Activated CD8-positive, alpha-beta memory T cell treated with anti-CD3 and anti-CD28 coated beads, Interleukin-2, amount 10 ng/mL, durations not matched to agents 7 days and 5 days (primary cell): ENCODE measurements at places on chromosomes 11 and 22. TPM values are rescaled to one million over a fixed set of nuclear protein-coding genes. Genes with fewer than 3 reads are reported as not detected.
A peak's percentile ranks its signal among the peaks of the same experiment; 100 is the strongest.

GRCh38 chr11:134332189-134332631 lies 422 bp downstream of the GLB1L2 start:
- H3K4me3 ChIP-seq, result peak overlapping the region; percentile 55
- H3K27me3 ChIP-seq, result peaks cover 37% of the 10 kb centered on the region
- H3K36me3 ChIP-seq, result no peaks in the 10 kb centered on the region

- no peak overlapping the region for H3K4me3 ChIP-seq
- no peak for DNase-seq
- H3K4me1 ChIP-seq, result peaks cover 28% of the 10 kb centered on the region
- H3K27ac ChIP-seq, result no peak overlapping the region
- peaks cover 10% of the 10 kb centered on the region for H3K36me3 ChIP-seq
- H3K27me3 ChIP-seq, result no peaks in the 10 kb centered on the region
Observed at GRCh38 chr11:121478895-121479697, 26.3 kb upstream of the SORL1-AS1 start.

- no peaks in the 10 kb centered on the region for H3K36me3 ChIP-seq
- H3K27ac ChIP-seq, result no peak overlapping the region
- peak; percentile 5 for DNase-seq
- no peaks in the 10 kb centered on the region for H3K27me3 ChIP-seq
- H3K4me3 ChIP-seq, result no peak overlapping the region
- H3K4me1 ChIP-seq, result no peaks in the 10 kb centered on the region
Observed at GRCh38 chr11:133810766-133811165, 34.5 kb downstream of the SPATA19 start.

- no peak overlapping the region for H3K4me3 ChIP-seq
- no peaks in the 10 kb centered on the region for H3K4me1 ChIP-seq
- H3K27me3 ChIP-seq, result no peaks in the 10 kb centered on the region
- H3K27ac ChIP-seq, result no peak overlapping the region
- no peak for DNase-seq
Observed at GRCh38 chr11:114970927-114971645, 292.8 kb downstream of the NXPE2 start.

DNA sequence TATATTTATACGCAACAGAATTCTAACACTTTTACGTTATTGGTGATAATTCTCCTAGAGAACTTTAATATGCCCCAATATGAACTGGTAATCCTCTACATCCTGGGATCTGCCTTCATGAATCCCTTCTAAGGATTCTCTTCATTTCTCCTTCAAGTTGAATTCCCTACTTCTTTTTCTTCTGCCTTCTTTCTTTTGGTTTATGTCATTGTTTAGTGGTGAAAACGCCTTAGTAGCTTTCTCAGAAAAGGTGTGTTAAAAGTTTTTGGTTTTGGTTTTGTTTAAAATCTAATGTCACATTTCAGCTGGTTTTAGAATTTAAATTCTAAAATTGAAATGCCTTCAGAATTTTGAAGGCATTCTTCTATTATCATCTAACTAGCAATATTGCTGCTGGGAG lies 17.7 kb upstream of the RTL6 start:
- no peak overlapping the region for H3K4me3 ChIP-seq
- DNase-seq, result no peak
- H3K4me1 ChIP-seq, result no peaks in the 10 kb centered on the region
- peaks cover 2% of the 10 kb centered on the region for H3K36me3 ChIP-seq

DNA sequence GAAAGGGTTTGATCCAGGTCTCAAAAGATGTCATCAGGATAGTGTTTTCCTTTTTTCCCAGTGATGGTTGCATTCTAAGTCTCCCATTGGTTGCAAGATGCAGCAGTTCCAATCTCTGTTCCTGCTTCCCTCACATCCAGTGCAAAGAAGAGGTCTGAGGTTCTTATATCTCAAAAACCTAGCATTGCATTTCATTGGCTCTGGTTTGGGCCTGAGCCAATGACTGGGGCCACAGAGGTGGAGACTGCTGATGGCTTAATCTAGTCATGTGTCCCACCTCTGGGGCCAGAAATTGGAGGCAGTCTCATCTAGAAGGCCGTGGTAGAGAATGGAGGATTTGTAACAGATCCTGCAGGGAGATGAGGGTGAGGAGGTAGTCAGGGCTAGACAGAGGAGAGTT lies 13.2 kb upstream of the MICAL2 start:
- peaks cover 21% of the 10 kb centered on the region for H3K27me3 ChIP-seq
- no peak overlapping the region for H3K4me3 ChIP-seq
- H3K27ac ChIP-seq, result no peak overlapping the region
- no peaks in the 10 kb centered on the region for H3K36me3 ChIP-seq
- no peak for DNase-seq

The GAL3ST1 gene
- total RNA-seq, result not detected

The CTR9 gene
- 33.9 TPM for total RNA-seq

The PPARA gene
- total RNA-seq, result 22.6 TPM

The FAM83F gene
- not detected for total RNA-seq

The PLAAT5 gene
- 0.19 TPM for total RNA-seq
